Breast epithelium (tissue), 4 donors: ENCODE measurements at places on chromosomes 4 and X.

DNA sequence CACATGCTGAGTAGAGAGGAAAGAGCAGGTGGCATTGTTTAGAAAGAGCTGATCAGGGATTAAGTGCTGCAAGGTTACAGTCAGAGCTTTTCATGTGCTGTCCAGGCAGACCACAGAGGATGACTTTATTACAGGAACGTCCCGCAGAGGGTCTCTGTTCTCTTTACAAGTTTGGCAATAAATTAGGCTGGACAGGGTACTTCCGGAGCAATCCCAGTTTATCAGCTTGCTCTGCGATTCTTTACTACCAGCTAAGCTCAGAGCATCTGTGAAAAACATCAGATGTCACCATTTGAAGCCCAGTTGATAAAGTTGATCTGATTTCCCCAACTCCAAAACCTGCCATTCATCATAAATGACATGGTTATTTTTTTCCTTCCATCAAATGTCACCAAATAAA is 633.1 kb downstream of the NLGN4X start:
- no peak overlapping the region for H3K27ac ChIP-seq
- no peaks in the 10 kb centered on the region for H3K27me3 ChIP-seq
- H3K36me3 ChIP-seq = no peaks in the 10 kb centered on the region

DNA sequence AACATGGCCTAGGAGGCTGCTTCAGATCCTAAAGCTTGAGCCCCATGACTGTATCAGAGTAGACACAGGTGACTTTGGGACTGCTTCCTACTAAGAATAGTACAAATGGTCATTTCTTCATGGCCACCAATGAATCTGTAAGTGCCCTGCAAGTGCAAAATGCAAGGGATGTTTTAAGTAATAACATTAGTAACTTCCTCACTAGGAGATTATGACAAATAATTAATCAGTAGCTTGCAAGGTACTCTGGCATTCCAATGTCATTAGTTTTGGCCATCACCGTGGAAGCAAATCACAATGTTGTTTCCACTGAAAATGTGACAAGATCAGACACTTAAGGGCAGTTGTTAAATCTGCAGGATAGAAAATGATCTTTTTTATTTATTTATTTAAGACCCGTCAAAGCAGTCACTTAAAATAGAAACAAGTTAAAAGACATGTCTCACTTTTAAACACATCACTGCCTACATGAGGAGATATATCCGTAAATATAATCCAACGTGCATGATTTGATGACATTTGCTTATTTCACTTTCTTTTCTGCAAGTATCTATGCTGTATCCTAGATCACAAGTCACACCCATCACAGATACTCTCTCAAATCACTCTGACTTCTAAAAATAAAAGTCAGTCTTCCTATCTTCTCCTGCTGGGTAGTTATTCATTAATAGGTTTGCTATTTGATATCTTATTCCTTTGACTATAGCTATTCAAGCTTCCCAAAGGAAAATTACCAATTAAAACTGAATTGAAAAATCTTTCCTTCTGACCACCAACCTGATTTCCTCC is 400.6 kb downstream of the IL15 start:
- DNase-seq = no peak
- no peaks in the 10 kb centered on the region for H3K36me3 ChIP-seq
- no peak overlapping the region for H3K27ac ChIP-seq
- H3K4me1 ChIP-seq = no peaks in the 10 kb centered on the region
- no peak overlapping the region for H3K4me3 ChIP-seq

DNA sequence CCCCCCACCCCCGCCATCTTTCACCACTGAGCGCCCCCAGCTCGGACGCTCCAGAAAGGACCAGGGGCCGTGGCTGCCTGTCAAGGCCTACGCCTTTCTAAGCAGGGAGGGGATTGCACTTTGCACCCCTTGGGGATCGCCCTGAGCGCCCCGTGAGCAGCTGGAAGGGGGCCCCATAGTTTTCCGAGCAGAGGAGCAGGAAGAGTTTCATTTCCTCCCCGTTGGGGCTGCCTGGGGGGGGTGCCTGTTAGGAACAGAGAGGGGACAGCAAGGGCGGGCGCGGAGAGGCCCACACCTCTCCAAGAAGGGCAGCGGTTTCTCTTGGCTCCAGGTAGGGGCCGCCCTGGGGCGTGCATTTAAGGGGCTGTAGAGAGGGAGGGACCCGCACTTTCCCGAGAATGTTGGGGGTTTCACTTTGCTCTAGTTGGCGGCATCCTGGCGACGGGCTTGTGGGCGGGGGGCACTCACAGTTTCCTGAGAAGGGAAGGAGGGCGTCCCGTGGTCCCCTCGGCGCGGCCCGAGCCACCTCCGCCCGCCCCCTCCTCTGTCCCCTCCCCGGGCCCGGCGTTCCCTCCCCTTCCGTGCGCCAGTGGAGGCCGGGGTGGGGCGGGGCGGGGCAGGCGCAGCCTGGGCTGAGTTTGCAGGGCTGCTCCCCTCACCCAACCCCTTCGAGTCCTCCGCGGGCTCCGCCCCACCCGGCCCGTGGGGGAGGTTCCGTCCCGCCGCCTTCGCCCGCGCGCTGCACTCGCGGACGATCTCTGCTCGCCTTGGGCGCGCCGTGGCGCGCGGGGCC is 82.3 kb upstream of the CD99 start:
- no peaks in the 10 kb centered on the region for H3K4me1 ChIP-seq
- peak overlapping the region; percentile 77 for H3K4me3 ChIP-seq
- H3K36me3 ChIP-seq = no peaks in the 10 kb centered on the region
- H3K27ac ChIP-seq = peak overlapping the region; percentile 83
- H3K27me3 ChIP-seq = no peaks in the 10 kb centered on the region

- no peak overlapping the region for H3K4me3 ChIP-seq
- no peak for DNase-seq
- no peaks in the 10 kb centered on the region for H3K36me3 ChIP-seq
- no peak overlapping the region for H3K27ac ChIP-seq
- H3K4me1 ChIP-seq = no peaks in the 10 kb centered on the region
Observed at GRCh38 chr4:110787707-110788106, 164.8 kb upstream of the PITX2 start.

GRCh38 chr4:107991945-107992630 is 2.4 kb downstream of the HADH start:
- H3K27ac ChIP-seq = peak overlapping the region; percentile 1
- H3K4me1 ChIP-seq = peaks cover 4% of the 10 kb centered on the region
- H3K4me3 ChIP-seq = no peak overlapping the region
- no peaks in the 10 kb centered on the region for H3K36me3 ChIP-seq
